AG10803 (cell line): ENCODE measurements at places on chromosomes 6 and 20.
A peak's percentile ranks its signal among the peaks of the same experiment; 100 is the strongest.

GRCh38 chr6:15528870-15529269 lies 134.0 kb downstream of the DTNBP1 start:
- DNase-seq: no peak

DNA sequence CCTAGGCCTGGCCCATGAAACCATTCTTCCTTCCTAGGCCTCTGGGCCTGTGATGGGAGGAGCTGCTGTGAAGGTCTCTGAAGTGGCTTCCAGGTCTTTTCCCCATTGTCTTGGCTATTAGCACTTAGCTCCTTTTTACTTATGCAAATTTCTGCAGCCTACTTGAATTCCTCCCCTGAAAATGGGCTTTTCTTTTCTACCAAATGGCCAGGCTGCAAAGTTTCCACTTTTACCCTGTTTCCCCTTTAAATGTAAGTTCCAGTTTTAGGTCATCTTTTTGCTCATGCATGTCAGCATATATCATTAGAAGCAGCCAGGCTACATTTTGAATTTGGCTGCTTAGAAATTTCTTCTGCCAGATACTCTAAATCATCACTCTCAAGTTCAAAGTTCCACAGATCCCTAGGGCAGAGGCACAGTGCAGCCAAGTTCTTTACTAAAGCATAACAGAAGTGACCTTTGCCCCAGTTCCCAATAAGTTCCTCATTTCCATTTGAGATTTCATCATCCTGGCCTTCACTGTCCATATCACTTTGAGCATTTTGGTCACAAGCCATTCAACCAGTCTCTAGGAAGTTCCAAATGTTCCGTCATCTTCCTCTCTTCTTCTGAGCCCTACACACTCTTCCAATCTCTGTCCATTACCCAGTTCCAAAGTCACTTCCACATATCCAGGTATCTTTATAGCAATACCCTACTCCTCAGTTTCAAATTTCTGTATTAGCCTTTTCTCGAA lies 71.9 kb downstream of the TBC1D7 start:
- peak; percentile 45 for DNase-seq

GRCh38 chr6:90328004-90328403 lies 31.4 kb upstream of the BACH2 start:
- no peak for DNase-seq

GRCh38 chr6:13526357-13526726 lies 38.9 kb upstream of the GFOD1 start:
- no peak for DNase-seq

GRCh38 chr20:57335392-57335791 lies 5.8 kb downstream of the SPO11 start:
- DNase-seq: peak; percentile 15

GRCh38 chr20:17172836-17173516 lies 53.9 kb upstream of the PCSK2 start:
- DNase-seq: peak; percentile 53

DNA sequence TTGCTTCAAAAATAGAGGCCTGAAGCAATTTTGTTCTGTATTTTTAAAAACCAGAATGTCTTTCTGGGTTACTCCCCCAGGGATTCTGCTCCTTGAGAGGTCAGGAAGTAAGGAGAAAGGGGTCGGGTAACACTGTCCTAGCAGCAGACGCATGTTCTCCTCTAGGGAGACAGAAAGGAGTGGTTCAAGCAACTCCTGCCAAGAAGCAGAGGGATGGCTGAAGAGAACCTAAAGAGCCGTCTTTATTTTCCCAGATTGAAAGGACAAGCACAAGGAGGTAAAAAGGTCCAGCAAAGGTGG lies 58.0 kb upstream of the SLC4A11 start:
- DNase-seq: no peak

- no peak for DNase-seq
Observed at GRCh38 chr6:33076406-33076934, 680 bp downstream of the HLA-DPB1 start.
